NCI-H524 (cell line): ENCODE measurements at places on chromosomes 5 and 9.

GRCh38 chr5:137250421-137250820, 248.7 kb downstream of the SPOCK1 start:
- DNase-seq: no peak

DNA sequence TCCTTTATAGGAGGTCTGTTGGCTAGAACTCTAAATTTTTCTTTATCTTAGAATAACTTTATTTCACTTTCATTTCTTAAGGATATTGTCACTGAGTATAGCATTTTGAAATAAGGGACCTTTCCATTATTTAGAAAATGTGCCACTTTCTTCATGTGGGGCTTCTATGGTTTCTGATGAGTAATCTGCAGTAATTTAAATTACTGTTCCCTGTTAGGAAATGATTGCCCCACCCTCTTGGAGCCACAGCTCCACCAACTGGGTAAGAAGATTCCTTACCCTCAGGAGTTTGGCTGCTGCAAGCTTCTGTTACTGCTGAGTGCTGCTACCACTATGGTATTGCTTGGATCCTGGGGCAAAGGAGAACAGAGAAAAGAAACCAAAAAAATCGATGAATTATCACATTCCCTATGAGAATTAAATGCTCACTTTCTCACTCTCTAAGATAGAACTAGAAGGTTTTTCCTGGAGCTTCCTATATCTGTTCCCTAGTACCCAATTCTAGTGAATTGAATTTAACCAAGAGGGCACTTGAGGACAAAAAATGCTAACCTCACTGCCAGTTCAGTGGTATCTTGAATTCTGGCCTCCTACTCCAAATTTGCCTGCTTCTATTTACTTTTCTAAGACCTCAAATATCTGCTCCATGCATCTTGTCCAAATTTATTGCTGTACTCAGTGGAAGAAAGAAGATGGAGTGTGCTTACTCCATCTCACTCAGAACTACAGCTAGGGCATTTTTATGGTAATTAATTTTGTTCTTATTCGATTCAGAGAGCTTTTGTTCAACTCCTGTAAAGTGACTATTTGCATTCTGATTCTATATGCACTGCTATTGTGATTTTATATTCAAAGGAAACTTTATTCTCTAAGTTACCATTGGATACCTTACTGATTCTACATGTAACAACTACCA, 2111.3 kb downstream of the MAT2B start:
- no peak for DNase-seq

DNA sequence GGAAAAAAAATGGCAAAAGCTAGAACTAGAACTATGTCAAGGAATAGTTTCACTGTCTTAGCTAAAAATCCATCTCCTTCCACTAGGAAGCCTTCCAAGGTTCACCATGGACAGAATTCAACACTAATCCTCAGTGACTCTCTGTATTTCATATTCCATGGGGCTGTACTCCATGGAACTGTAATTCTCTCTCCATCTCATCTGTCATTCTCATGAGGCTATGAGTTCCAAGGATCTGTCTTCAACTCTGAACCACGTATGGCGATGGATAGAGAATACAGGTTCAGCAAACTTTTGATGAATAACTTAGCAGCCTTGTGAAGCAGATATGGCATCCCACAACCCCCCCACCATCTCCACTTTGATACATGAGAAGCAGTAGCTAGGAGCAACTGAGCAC, 184.0 kb downstream of the SPOCK1 start:
- DNase-seq: no peak

DNA sequence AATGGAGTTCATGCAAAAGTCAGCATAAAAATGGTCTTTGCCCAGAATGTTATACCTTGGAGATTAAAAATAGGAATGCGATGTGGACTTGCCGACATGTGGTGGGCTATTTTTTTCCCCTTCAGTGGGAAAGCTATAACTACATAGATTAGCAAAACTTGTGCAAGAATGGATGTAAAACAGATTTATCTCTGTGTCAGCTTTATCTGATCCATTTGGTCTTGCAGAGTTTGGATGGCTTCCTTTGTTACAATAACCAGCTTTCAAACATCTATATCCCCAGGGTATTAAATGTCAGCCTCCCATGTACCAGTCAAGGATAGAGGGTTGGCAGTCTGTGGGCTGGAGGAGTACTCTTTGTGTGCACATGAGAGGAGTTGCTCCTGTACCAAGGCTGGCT, 284.9 kb downstream of the TMEM38B start:
- DNase-seq: peak; percentile 51

DNA sequence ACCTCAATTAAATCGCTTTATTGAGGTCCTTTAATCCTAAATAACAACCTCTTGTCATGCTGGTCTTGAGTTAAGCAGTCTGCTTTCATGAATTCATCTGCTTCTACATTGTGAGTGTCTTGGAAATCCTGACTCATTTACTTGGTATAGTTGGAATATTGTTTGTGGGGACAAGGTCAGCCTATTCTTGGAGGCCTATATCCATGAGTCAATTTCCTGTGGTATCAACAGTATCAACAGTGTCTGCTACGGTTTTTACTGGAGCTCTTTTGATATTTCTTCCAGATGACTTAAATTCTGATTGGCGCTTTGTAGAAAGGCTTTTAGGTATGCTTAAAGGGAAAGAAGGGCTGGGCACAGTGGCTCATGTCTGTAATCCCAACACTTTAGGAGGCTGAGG, 71.2 kb upstream of the PARP8 start:
- DNase-seq: no peak

DNA sequence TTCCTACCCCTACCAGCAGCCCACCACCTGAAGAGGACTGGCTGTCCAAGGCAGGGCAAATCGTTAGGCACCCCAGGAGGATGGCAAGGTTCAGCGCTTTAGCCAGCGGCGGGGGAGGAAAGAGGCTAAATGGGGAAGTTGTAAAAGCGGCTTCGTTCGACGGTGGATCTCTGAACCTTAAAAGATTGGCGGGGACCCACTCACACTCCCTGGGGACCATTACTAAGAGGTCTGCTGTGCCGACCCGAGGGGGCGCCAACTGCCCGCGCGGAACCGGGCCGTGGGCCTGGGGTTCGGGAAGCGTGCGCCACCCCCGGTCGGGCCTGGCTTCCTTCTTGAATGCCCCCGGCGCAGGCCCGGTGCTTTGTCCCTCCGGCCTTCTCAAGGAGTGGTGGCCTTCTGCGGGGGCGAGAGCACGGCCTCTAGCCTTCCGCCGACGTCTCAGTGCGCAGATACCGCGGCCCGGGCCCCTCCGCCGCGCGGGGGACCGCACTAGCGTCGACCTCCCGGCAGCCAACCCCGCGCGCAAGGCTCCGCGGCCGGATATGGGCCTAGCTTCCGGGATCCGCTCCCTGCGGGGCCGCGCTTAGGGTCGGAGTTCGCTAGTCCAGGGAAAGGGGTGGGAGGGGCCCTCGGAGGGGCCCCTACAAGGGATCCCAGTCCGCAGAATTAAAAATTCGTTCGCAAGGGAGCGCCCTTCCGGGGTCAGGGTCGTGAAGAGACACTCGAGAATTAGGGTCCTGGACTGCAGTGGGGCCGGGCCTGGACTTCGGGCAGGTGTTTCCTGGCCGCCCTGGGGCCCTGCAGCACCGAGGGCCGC, 10.5 kb downstream of the NR2F1-AS1 start:
- no peak for DNase-seq

DNA sequence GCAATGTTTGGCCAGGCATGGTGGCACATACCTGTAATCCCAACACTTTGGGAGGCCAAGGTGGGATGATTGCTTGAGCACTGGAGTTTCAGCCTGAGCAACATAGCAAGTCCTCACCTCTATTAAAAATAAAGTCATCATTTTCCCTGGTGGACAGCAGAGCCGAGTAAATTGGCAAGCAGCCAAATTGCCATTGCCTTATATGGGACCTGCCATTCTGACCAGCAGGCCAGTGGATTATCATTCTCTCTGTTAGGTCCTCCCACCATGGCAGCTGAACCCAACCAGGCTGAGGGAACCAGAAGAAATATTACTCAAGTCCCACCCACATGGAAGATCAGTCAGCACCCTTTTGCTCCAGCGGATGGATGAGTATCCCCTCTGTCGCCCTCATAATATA, 1829.9 kb downstream of the EFNA5 start:
- DNase-seq: peak; percentile 28

DNA sequence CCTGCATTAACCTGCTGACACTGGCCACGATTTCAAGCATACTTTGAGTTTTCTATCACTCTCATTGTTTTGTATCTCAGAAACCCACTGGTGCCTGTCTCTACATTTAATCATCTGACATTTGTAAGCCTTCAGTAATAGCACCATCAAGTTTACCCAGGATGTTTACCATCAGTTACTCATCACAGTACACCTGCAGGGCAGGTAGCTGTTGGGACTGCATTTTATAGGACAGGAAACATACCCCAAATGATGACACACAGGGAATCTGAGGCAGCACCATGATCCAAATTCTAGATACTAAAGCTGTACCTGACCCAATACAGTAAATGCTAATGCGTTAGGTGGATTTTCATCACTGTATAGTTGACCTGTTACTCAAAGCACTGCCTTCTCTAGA, 114.2 kb downstream of the FEM1C start:
- DNase-seq: no peak

GRCh38 chr9:109799792-109800191, 19.8 kb downstream of the PALM2AKAP2 start:
- DNase-seq: no peak

DNA sequence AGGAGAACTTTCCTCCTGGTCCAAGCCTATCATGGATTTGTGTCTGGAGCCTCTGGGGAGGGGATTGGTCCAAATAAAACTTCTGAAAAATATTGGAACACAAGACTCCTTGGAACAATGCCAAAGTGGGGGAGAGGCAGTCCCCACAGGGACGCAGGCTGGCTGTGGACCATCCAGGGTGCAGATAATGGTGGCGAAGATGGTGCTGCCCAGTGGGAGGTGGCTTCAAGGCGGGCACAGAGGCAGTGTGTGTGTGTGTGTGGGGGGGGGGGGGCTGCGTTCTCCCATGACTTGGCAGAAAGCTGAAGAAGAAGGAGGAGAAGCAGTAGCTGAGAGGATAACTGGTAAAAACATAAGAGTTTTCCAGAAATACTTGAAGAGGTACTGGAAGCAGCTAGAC, 186.4 kb downstream of the MELK start:
- DNase-seq: no peak

DNA sequence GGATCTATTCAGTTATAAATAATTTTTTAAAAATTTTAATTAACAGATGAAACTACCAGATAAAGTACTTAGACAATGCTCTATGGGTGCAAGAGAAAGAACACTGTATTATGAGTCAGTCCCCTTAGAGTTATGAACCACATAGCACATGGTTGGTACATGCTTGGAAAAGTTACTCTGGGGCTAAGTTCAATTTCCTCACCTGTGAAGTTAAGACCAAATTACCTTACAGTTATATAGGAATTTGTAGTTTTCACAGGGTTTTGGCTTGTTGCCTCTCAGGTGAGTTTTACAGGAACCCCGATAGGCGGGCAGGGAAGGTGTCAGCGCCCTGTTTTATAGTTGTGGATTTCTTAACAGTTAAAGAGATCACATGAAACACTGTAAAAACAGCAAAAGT, 1.2 kb downstream of the PANK3 start:
- no peak for DNase-seq

DNA sequence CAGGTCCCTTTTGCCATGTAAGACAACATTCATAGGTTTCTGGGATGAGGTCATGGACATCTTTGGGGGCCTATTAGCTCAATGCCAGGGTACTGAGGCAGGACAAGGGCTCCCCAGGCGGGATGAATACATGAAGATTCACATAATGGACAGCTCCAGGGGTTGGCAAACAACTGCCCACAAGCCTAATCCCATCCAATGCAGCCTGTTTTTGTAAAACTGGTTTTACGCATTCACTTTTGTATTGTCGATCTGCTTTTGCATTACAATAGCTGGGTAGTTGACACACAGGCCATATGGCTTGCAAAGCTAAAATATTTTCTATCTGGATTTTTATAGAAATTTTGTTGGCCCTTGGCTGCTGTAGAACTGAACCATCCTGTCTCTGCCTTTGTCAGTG, 248.5 kb upstream of the PANK3 start:
- DNase-seq: no peak

GRCh38 chr5:10600626-10601245, 36.9 kb downstream of the ANKRD33B start:
- DNase-seq: no peak

GRCh38 chr5:124649491-124650146, 96.8 kb downstream of the ZNF608 start:
- peak; percentile 78 for DNase-seq

- DNase-seq: no peak
Observed at GRCh38 chr9:112069318-112070169, 105.6 kb downstream of the SUSD1 start.

DNA sequence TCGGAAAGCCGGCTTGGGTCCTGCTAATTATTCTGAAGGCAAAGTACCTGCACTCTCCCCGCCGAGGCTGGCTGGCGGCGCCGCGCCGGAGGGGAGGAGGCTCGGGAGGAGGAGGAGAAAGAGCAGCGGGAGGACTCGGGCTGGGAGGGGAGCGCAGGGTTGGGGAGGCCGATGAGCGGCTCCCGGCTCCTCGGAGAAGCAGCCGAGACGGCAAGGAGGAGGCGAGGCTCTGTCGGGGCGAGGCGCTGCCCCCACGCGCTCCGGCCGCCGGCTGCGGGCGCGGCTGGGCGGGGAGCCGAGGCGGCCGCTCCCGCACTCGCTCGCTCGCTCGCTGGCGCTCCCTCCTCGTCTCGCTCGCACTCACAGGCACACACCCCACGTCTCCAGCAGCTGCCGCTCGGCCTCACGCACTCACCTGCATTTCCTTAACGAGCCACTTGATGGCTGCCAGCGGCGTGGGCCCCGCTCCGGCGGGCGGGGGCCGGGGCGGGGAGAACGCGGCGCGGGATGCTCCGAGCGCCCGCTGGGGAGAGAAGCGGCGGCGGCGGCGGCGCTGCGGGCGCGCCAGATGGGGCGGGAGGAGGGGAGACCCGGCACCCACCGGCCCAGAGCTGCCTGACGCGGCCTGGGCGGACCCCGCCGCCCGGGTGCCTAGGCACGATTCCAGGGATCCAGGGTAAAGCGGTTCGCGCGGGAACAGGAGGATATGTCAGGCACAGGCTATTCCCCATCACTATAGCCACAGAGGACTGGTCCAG, at the start of gene PTPRD:
Gene PTPRD (minus strand): TSS at position 362 of the 758 bp plus-strand sequence.
- peak; percentile 79 for DNase-seq

DNA sequence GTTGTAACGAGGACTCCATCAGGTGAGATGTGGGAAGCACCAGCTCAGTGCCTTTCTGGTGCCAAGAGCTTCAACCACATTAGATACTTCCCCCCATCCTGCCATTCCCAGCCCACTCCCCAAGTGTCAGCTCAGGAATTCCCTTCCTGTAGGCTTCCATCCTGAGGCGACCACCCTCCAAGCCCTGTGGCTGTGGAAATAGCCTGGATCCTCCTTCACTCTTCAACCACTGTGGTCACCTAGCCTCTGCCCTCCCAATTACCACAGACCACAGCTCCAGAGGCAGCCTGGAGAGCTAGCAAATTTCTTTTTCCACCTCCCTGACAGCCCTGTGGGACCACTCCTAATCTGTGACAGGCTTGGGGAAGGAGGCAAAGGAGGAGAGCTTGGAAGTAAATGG, 219.8 kb upstream of the MAP3K1 start:
- DNase-seq: peak; percentile 4

- DNase-seq: peak; percentile 20
Observed at GRCh38 chr5:151772029-151772845, 483 bp downstream of the G3BP1 start.

- peak; percentile 20 for DNase-seq
Observed at GRCh38 chr9:89676281-89676680, 71.5 kb downstream of the GADD45G start.
